GM04503 (cell line): ENCODE measurements at places on chromosomes 1 and 21.

GRCh38 chr1:92901126-92901525 is 60.1 kb downstream of the DIPK1A start:
- DNase-seq, result no peak

- no peak for DNase-seq
Measured at GRCh38 chr1:207825719-207826556, 74.1 kb downstream of the CD46 start.

DNA sequence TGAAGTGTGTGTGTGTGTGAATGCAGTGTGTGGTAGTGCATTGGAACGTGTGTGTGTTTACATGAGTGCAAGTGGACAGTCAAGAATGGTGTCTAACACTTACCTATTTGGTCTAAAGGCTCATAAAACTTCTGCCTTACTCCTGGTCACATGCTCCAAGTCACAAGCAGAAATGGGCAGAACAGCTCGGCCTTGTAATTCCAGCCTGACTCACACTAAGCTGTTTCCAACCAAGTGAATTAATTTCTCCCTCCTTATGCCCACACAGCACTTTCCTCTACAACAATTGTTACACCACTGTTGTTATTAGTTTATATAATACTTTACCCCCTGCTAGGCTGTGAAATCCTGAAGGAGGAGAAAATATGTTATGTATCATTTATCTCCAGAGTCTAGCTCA is 43.8 kb downstream of the DDR2 start:
- DNase-seq, result no peak

GRCh38 chr1:186054003-186054402 is 319.8 kb downstream of the HMCN1 start:
- no peak for DNase-seq

GRCh38 chr1:6028042-6028850 is 17.4 kb upstream of the KCNAB2 start:
- no peak for DNase-seq

DNA sequence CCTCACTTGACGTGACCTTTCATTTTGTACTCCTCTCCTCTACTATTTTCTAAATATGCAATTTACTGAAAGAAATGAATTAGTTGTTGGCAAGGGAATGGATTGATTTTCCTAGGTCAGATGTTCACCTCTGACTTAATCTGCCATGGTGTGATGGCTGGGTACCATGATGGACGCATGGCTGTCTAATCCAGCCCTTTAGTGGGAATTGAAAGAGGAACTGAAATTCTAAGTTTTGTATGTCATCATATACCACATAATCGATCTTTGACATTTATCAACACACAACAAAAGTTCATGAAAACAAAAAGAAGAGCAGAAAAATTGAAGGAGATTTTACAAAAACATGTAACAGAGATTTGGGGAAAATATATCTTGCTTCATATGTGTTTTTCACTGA is 331.3 kb upstream of the SNX7 start:
- no peak for DNase-seq

- no peak for DNase-seq
Measured at GRCh38 chr21:17422931-17423330, 89.9 kb upstream of the CXADR start.

DNA sequence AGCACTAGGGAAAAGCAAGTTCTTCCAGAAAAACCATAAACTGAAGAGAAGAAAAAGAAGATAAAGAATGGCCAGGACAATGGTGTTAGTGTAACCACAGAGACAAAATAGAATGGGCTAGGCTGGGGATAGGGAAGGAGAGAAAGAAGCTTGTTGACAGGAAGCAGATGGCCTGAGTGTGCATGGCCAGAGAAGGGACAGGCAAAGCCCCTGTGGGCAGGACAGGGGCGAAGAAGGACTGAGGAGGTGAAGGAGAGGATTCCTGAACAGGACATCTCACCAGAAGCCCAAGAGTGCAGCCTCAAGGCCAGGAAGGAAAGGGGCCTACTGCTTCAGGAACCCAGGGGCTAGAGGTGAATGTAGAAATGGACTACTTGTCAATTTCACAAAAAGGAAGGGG is 29.3 kb downstream of the IQGAP3 start:
- DNase-seq, result no peak

DNA sequence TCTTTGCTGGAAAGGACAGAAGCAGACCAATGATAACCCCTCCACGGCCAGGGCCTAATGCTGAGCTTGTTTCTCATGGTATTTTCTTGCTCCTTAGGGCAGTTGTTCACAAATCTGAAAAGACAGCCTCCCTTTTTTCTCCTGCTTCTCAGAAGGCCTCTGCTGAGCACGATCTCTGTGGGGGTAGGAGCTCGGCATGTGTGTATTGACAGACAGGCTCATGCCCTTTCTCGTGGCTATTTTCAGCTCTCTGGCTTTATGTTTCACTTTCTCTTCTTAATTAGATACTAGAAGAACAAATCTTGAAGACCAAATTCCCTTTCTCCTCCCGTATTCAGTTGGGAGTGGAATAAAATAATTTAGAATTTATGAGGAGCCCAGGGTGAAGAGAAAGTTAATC is 768 bp upstream of the RIIAD1 start:
- no peak for DNase-seq

DNA sequence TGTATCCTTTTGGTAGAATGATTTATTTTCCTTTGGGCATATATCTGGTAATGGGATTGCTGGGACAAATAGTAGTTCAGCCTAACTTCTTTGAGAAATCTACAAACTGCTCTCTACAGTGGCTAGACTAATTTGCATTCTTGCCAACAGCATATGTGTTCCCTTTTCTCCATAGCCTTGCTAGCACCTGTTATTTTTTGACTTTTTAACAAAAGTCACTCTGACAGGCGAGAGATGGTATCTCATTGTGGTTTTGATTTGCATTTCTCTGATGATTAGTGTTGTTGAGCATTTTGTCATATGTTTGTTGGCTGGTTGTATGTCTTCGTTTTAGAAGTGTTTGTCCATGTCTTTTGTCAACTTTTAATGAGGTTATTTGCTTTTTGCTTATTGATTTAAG is 99.8 kb downstream of the UCK2 start:
- no peak for DNase-seq

DNA sequence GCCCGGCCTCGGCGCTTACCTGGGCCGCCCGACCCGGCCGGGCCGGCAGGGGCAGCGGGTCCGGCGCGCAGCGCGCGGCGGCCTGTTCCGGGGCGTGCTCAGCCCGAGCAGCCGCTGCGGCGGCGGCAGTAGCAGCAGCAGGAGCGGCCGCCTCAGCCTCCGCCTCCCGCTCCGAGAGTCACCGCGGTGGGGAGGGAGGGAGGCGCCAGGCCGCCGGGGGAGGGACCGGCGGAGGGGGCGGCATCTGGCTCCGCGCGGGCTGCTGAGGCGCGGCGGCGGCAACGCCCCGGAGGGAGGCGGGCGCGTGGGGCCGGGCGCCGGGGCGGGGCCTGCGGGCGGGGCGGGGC is at the start of gene CTNNBIP1:
TSS of gene CTNNBIP1 (minus strand) at position 194 of the 347 bp plus-strand sequence. CDS start 38,205 bp downstream, outside the sequence.
- no peak for DNase-seq

- DNase-seq, result no peak
Measured at GRCh38 chr1:227782226-227782625, 33.2 kb upstream of the PRSS38 start.

- no peak for DNase-seq
Measured at GRCh38 chr1:198234520-198235251, 77.9 kb downstream of the NEK7 start.

GRCh38 chr1:156625436-156626078 is 6.3 kb downstream of the HAPLN2 start:
- DNase-seq, result no peak

GRCh38 chr1:3730543-3731247 is 21.6 kb upstream of the CCDC27 start:
- no peak for DNase-seq

DNA sequence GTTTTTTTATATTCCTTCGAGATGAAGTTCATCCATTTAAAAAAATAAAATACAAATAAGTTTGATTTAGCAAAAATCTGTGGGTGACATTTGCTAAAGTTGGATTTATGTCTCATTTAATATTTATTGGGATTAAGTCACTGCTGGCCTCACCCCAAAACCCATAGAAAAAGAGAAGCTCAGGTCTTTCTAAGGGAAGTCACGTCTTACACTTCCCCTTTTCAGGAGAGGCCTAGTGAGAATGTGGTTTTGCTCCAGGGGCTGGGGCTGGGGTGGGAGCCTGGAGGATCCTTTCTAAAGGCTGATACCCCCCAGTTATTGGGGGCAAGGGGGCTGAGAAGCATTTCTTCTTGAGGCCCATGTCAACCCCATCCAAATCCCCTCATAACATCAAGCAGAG is 300.3 kb downstream of the DSCAM start:
- DNase-seq, result no peak

- no peak for DNase-seq
Measured at GRCh38 chr1:159817276-159818041, 9.2 kb upstream of the SLAMF8 start.

- DNase-seq, result no peak
Measured at GRCh38 chr1:171220581-171221054, 27.7 kb upstream of the FMO1 start.

DNA sequence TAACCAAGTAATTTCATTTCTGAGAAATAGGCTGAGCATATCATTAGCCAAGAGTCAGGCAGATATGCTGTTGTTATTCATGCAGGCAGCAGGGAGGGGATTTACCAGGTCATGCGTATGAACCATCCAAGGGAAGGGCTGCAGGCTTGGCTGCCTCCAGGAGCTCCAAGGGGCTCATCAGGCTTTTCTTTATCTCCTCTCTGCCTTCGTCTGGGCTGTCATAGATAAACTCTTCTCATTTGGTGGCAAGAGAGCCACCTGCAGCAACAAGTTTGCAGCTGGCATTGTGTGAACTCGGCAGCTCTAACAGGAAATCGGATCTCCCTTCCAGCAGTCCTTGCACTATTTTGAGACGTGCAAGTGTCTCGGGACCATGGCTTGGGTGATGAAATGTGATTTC is 7.5 kb downstream of the CCDC27 start:
- DNase-seq, result no peak

GRCh38 chr1:46131093-46131492 is 1.3 kb downstream of the PIK3R3 start:
- DNase-seq, result no peak

GRCh38 chr1:28887419-28887834 is 26.9 kb upstream of the EPB41 start:
- no peak for DNase-seq

- DNase-seq, result no peak
Measured at GRCh38 chr1:37257646-37258045, 216.7 kb upstream of the ZC3H12A start.

DNA sequence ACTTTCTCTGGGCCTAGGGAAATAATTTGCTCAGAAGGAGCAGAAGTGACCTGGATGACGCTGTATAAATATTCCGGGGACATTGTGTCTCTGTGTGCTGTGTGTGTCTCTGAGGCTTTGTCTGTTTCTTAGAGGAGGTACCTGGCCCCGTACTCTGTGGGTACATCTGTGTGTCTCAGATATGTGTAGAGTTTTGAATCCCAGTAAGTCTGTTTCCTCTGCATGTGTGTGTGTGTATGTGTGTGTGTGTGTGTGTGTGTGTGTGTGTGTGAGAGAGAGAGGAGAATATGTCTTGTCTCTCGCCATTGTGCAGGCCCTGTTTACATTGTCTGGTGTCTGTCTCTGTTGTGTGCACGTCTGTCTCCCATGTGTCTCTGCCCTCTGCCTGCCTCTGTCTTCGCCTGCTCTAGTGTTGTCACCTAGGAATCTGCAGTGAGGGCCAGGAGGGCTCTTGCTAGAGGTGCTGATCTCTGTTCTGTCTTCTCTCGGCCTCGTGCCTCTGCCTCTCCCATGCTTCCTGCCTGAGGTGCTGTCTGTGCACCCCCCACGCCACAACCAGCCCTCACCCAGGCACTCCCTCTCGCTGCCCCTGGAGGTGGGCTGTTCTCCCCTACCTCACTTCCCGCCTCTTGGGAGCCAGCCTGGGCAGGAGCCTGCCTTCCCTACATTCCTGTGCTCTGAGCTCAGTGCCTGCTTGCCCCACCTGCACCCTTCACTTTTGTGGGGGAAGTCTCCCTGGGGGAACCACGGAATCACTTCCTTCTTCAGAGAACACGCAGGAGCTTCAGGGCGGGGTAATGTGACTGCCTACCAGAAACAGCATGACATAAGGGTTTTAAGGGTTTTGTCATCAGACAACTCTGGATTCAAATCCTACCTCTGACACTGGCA is 5.9 kb downstream of the MAP7D1 start:
- DNase-seq, result no peak

DNA sequence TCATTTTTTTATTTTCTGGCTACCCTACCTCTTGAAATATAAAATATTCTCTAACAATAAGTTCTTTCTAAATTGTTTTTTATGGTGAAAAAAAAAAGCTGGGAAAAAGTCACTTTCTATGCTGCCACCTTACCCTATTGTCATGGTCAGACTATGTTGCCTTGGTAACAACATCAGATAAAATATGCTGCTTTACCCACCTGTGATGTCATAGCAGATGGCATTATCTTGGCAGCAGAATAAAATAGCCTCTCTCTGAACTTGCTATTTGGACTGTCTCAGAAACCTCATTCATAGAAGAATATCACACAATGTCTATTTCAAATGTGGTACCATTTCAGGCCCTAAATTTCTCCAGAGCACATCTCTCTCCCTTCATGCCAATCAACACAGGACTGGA is 69.6 kb upstream of the SGIP1 start:
- no peak for DNase-seq

- DNase-seq, result no peak
Measured at GRCh38 chr21:43942621-43943020, 69.5 kb upstream of the TRAPPC10 start.

- DNase-seq, result no peak
Measured at GRCh38 chr1:234997896-234998741, 130.5 kb downstream of the TOMM20 start.

DNA sequence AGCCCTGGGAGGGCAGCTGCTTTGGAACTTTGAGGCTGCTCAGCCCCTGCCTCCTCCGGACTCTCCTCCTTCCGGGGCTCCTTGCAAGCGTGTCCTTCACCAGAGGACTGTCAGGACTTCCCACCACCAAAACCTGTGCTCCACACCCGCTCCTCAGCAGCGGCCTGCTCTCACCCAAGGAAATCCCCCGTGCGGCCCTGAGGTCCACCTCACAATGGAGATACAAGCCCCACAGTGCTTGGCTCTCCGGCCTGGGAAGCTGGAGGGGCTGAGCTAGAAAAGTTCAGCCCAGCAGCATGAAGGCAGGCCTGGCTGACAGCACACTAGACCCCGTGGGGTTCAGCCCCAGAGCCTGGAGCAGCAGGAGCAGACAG is 33.6 kb downstream of the PGBD5 start:
- no peak for DNase-seq

DNA sequence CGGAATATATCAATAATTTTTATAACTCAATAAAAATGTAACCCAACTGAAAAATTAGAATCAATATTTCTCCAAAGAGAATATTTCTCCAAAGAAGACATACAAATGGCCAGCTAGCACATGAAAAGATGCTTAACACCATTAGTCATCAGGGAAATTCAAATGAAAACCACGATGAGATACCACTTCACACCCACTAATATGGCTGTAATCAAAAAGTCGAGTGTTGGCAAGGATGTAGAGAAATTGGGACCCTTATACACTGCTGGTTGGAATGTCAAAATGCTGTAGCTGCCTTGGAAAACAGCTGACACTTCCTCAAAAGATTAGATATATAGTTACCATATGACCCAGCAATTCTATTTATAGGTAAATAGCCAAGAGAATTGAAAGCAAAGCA is 133.0 kb downstream of the GPR52 start:
- no peak for DNase-seq

GRCh38 chr21:28704746-28705145 is 287.9 kb downstream of the LTN1 start:
- no peak for DNase-seq
